ENCODE measurements at places on chromosomes 3 and 15. TPM values are rescaled to one million over a fixed set of nuclear protein-coding genes. Genes with fewer than 3 reads are reported as not detected.

DNA sequence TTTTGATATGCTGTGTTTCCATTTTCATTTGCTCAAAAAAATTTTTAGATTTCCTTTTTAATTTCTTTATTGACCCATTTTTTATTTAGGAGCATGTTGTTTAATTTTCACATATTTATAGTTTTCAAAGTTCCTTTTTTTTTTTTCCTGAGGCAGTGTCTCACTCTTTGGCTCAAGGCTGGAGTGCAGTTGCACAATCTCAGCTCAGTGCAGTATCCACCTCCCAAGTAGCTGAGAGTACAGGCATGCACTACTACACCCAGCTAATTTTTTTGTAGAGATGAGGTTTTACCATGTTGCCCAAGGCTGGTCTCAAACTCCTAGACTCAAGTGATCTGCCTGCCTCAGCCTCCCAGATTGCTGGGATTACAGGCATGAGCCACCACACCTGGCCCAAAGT lies 36.2 kb downstream of the PFN2 start:
- ATAC-seq, result peak; percentile 95

GRCh38 chr3:149507491-149508324 lies 33.2 kb downstream of the TM4SF4 start:
- no peak for ATAC-seq

DNA sequence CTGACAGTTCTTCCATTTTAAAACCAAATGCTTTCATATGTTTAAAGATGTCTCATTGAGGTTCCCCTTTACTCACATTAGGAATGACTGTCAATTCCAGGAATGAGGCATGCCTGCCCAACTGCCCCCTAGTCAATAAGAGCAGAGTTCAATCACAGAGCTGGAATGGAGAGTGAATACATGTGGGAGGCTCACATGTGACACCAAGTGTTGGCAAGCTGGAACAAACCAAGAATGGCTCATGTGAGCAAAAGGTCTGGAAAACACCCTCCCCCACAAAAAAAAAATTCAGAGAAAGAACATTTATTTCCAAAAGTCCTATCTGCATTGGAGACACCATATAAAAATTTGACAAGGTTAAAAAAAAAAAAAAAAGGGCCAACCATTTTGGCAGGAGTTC lies 3.7 kb downstream of the PBRM1 start:
- ATAC-seq, result no peak

GRCh38 chr15:40618906-40619305 lies 24.9 kb downstream of the KNL1 start:
- no peak for ATAC-seq

GRCh38 chr15:49901321-49901720 lies 217.7 kb downstream of the ATP8B4 start:
- ATAC-seq, result no peak

GRCh38 chr15:76345583-76345879 lies 9.0 kb downstream of the ISL2 start:
- no peak for ATAC-seq

DNA sequence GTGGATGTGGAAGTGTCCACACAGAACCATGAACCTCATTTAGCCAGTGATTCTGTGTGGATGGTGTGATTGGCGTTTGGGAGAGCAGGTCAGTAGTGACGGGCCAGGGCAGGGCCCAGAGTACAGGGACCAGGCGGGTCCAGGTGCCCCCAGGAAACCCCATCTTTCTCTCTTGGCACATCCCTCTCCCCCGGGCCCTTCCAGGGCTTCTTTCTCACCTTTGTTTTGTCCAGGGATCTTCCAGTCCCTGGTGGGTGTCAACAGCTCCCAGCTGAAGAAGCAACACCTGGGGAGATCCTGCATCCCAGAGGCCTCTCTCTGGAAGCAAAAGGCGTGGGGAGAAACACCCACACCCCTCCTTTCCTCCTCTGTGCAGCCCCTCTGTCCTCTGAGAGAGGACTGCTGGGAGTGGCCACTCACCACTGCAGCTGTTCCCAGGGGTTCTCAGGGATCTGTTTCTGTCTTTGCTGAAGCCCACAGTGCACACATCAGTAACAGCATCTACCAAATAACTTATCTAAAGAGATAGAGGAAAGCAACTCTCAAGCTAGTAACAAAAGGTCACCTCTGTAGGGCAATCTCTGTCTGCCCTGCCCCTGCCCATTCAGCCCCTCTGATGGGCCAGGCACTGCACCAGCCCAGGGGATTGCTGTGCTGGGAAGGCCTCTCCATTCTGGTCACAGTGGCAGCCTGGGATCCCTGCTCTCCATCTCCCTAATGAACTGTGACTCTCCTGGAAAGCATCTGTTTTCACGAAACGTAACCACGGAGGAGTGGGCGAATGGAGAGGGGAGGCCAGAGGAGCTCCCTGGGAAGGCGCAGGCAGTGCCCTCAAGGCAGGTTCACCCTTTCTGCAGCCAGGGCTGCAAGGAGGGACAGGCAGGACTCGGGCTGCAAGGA lies 98.3 kb upstream of the ALDH1A3 start:
- ATAC-seq, result no peak

GRCh38 chr3:194194051-194194756 lies 58.3 kb downstream of the HES1 start:
- no peak for ATAC-seq

- no peak for ATAC-seq
Observed at GRCh38 chr15:98938105-98938417, 69.5 kb downstream of the PGPEP1L start.

DNA sequence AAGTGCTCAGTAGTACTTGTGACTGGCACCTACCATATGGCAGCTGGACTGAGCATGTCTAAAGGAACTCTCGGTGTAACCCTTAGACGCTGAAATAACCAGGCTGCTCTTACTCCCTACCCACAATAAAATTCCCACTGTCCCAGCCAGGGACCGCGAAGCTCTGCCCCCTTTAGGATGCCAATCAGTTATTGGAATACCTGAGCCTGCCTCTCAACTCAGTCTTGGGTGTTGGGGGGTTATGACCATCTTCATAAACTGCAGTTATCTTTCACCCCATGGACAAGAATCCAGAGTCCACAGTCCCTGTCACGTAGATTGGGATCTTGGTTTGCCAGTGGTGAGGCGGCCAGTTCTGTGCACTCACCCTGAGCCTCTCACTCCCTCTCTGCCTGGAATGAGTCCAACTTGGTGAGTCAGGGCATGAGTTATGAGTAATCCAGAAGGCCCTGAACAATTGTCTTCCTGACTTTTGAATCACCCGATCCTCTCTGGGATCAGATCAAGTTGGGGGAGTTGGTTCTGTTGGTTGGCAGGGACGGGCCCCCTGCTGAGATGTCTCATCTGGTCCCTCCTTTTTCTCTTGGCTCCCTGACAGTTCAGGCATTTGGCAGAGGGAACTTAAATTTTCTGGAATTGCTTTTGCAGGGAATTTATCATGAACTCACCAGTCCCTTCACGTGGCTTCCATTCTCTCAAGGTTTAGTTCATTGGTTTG lies 120.1 kb upstream of the UBE2E1 start:
- ATAC-seq, result peak; percentile 94

DNA sequence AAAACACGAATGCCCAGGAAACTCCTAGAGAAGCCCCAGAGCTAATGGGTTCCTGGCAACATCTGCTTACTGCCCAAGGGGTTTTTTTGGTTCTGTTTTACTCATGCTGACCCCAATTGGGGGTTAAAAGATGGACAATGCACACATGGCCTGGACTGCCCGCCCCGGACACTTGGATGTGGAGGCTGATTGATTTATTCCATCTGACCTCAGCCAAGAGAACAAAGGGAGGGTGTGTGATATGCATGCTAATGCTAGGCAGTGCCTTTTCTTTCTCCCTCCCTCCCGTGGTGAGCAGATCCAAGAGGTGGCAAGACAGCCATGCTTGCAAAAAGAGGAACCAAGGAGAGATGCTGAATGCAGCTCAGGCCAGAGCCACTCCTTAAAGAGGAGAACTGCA lies 3.3 kb upstream of the LRTM1 start:
- no peak for ATAC-seq

NPAP1 gene
- total RNA-seq, result not detected

CLSTN2 gene
- total RNA-seq, result 9.7 TPM

Data from gastroesophageal sphincter (tissue), 4 donors.